Prostate gland (tissue), 2 donors: ENCODE measurements at places on chromosomes 12 and 14. TPM values are rescaled to one million over a fixed set of nuclear protein-coding genes. Genes with fewer than 3 reads are reported as not detected.

GRCh38 chr14:21526672-21527317, 649 bp upstream of the SALL2 start:
- no peak for DNase-seq

GRCh38 chr12:6742834-6743233, 10.1 kb downstream of the MLF2 start:
- no peak for DNase-seq

GRCh38 chr12:56530390-56531055, 8.9 kb downstream of the RBMS2 start:
- DNase-seq, result no peak

DNA sequence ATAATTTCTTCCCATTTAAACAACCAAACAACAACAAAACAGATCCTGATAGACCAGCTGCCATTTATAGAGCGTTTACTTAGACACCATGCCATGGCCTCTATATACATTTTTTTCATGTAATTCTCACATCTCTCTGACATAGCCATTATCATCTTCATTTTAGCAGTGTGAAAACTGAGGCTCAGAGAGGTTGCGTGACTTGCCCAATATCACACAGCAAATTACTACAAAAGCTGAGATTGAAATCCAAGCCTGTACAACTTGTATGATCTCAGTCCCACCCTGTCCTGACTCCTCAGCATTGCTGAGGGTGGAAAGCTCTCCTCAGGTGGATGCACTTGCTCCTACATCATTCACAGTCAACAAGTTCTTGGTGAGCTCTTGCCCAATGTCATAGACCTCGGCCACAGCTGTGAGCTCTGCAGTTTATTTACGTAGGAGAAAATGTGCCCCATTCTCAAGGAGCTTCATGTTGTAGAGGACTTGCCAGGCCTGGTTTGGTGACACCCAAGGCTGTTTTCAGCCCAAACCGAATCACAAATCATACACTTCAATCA, 55.5 kb downstream of the CRACR2A start:
- no peak for DNase-seq

DNA sequence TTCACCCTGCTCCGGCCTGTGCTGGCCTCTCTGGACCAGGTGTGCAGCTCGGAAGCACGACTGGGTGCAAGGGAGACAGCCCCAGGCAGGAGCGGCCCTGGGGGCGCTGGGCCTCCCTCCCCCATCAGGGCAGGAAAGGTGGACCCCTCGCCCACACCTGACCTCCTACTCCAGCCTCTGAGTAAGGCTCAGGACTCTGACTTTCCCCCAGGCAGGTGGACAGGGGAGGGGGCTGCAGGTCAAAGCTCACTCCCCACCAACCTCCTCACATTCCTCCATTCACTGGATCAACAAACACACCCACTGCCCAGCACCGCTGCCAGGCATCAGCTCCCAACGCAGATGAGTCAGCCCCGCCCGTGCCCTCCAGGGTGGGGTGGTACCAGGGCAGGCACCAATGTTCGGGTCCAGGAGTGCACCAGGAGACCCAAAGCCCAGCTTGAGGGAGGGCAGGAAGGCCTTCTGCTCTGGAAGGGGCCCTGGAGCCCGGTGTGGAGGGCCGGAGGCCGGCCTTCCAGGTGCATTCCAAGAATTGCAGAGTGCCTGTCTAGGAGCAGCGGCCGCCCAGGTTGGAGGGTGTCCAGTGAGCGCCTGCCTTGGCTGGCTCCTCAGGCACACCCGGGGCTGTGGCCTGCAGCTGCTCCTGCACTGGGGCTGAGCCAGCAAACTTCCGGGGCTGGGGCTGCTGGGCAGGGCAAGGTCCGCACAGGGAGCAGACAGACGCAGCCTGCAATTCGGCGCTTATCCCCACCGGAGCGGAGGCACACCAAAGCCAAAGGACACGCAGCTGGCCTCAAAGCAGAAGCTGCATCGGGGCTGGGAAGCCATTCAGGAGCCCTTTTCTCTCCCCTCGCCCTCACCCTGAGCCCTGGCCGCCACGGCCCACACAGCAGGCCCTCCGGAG, 1.6 kb upstream of the INF2 start:
- DNase-seq, result peak; percentile 85

DNA sequence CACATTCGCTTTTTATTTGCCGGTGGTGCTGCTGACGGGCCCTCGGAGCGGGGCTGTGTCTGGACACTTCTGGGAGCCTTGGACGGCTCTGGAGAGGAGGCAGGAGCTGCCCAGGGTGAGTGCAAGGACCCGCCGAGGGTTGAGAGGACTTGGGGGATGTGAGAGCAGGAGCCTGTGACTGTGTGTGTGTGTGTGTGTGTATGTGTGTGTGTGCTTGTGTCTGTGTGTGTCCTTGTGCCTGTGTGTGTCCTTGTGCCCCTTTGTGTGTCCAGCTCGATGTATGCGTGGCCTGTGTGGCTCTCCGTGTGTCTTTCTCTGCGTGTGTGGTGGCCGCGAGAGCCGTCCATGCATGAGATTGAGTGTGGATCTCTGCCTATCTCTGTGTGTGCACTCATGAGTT, 179.6 kb upstream of the MYL2 start:
- DNase-seq, result no peak

The RNASE7 gene
- not detected for total RNA-seq

The DPPA3 gene
- total RNA-seq, result 1.8 TPM

The MON2 gene
- total RNA-seq, result 48.6 TPM
